ENCODE measurements at places on chromosomes 12 and 14. TPM values are rescaled to one million over a fixed set of nuclear protein-coding genes. Genes with fewer than 3 reads are reported as not detected.

- no peaks in the 10 kb centered on the region for H3K4me1 ChIP-seq
- no peak overlapping the region for H3K4me3 ChIP-seq
- no peaks in the 10 kb centered on the region for H3K27me3 ChIP-seq
These were observed 15.9 kb downstream of the RBMS2 start for GRCh38 chr12:56537546-56537945.

GRCh38 chr12:75271576-75271975 is 58.5 kb downstream of the CAPS2 start:
- no peak for DNase-seq
- H3K27ac ChIP-seq, result no peak overlapping the region
- H3K36me3 ChIP-seq, result no peaks in the 10 kb centered on the region
- no peaks in the 10 kb centered on the region for H3K27me3 ChIP-seq

- peaks cover 3% of the 10 kb centered on the region for H3K36me3 ChIP-seq
- H3K4me1 ChIP-seq, result no peaks in the 10 kb centered on the region
- no peak overlapping the region for H3K27ac ChIP-seq
- H3K27me3 ChIP-seq, result no peaks in the 10 kb centered on the region
- no peak overlapping the region for H3K4me3 ChIP-seq
- DNase-seq, result no peak
These were observed 50.3 kb downstream of the IFT81 start for GRCh38 chr12:110174373-110174996.

DNA sequence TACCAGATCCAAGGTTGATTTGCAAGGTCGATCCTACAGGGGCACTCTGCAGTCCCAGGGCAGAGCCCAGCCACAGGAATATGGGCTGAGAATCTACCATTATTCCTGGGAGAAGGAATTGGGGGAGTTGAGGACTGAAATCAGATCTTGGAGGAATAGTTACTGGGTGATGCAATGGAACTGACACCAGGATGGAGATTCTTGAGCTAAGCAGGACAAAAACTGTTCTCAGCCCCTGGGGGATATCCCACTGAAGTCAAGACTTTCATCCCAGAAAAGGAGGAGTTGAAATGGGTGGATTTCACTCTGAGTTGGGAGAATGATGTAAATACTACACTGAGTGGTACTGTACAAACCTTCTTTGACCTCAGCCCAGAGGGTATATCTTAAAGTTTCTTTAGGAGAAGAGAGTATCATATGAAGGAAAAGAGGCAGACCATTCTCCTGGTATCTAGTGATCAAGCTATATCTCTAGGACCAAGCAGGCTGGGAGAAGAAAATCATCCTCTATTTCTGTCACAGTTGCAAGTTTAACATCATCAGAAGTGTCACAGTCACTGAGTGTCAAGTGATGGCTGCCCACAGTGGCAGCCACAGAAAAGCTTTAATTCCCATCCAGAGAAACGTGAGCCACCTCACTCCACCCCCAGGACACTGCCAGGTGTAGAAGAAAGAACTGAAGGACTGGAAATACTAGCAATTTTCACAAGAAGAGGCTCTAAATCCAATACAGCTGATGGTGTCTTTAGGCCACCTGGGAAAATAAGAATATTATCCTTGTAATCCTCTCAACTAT is 181.9 kb downstream of the NUAK1 start:
- no peak overlapping the region for H3K4me3 ChIP-seq
- H3K4me1 ChIP-seq, result peaks cover 6% of the 10 kb centered on the region
- DNase-seq, result no peak
- no peaks in the 10 kb centered on the region for H3K36me3 ChIP-seq
- no peak overlapping the region for H3K27ac ChIP-seq

- H3K36me3 ChIP-seq, result no peaks in the 10 kb centered on the region
- peak; percentile 83 for DNase-seq
- H3K27ac ChIP-seq, result peak overlapping the region; percentile 78
- H3K27me3 ChIP-seq, result no peaks in the 10 kb centered on the region
These were observed 718 bp upstream of the JDP2 start for GRCh38 chr14:75427126-75427481.

DNA sequence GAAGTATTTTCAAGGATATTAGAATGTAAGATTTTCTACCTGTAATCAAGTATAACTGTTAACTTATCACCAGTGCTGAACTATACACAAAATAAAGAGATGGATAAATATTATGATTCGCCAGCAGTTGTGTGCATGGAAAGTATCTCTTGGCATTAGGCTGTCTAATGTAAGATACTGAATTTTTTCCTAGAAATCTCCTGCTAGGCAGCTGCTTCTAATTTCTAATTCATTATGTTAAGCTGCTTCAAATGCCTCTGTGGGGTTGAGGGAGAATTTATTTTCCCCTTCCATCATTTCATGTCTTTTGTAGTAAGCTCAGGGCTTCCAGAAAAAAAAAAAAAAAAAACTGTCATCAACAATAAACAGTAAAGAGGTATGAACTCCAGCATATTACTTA is 516.0 kb downstream of the DIO2 start:
- H3K4me3 ChIP-seq, result no peak overlapping the region
- H3K4me1 ChIP-seq, result peaks cover 3% of the 10 kb centered on the region
- H3K36me3 ChIP-seq, result no peaks in the 10 kb centered on the region
- no peak overlapping the region for H3K27ac ChIP-seq

DNA sequence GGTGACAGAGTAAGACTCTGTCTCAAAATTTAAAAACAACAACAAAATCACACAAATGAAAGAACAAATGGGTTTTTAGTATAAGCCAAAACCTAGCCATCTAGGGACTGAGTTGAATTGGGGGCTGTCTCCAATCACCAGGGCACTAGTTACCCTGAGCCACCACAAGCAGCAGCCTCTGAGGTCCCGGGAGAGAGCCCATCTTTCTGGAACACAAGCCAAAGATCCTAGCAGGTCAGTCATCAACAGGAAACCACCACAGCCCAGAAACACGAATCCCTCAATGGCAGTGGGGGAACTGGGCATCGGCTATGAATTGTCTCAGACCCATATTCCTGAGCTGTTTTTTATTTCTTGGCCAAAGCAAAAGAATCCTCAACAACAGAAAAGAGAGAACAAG is 75.3 kb downstream of the KDM2B start:
- H3K27ac ChIP-seq, result no peak overlapping the region
- no peak for DNase-seq

- H3K4me3 ChIP-seq, result no peak overlapping the region
- H3K4me1 ChIP-seq, result peaks cover 2% of the 10 kb centered on the region
- H3K27ac ChIP-seq, result peak overlapping the region; percentile 13
These were observed 16.0 kb upstream of the SLC38A2 start for GRCh38 chr12:46388427-46389021.

DNA sequence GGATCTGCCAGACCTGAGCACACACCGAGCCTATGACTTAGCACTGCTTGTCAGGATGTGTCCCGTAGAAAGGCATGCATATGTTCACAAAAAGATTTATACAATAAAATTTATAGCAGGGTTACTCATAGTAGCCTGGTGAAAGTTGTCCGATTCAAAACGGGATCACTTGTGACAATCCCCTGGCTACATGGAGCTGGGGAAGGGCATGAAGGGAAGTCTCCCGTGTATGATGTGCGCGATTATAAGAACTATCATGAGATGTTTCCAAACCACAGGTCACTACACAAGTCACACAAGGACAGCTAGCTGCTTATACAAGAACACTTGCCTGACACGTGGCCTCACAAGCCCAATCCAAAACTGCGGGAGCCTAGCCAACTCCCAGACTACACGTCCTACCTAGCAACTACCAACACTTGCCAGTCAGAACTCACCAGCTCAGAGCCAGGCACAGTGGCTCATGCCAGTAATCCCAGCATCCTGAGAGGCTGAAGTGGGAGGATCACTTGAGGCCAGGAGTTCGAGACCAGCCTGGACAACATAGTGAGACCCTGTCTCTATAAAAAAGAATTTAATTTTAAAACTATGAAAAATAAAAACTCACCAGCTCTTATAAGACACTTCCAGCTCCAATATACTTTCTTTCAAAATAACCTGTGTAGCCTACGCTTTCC is 7.5 kb upstream of the CDCA4 start:
- H3K4me1 ChIP-seq, result no peaks in the 10 kb centered on the region
- peaks cover 8% of the 10 kb centered on the region for H3K27me3 ChIP-seq
- no peaks in the 10 kb centered on the region for H3K36me3 ChIP-seq

- no peak overlapping the region for H3K4me3 ChIP-seq
- H3K27ac ChIP-seq, result no peak overlapping the region
- DNase-seq, result no peak
These were observed 145.6 kb upstream of the SLCO1B1 start for GRCh38 chr12:20985399-20985798.

DNA sequence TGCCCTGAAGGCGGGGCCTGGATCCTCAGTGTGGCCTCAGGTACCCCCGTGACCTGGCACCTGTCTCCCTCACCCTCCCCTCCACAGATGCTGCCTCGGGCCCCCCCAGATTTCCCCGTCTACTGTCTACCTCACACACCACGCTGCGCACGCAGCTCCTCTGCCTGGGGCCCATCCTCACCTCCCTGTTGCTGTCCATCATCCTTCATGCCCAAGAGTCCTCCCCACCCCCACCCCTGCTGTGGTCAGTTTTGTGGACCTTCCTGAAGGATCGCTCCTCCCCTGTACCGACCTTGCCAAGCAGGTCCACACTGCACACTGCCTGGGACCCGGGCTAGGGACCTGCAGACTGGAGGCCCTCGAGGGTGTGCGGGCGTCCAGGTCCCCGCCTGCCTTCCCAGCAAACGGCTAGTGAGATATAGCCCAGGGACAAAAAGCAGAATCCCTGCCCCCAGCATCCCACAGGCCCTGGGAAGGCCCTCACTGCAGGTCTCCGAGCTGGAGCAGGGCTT is 197.4 kb upstream of the DIO3 start:
- no peak overlapping the region for H3K27ac ChIP-seq
- no peaks in the 10 kb centered on the region for H3K36me3 ChIP-seq
- H3K4me3 ChIP-seq, result no peak overlapping the region
- no peaks in the 10 kb centered on the region for H3K27me3 ChIP-seq
- no peak for DNase-seq

DNA sequence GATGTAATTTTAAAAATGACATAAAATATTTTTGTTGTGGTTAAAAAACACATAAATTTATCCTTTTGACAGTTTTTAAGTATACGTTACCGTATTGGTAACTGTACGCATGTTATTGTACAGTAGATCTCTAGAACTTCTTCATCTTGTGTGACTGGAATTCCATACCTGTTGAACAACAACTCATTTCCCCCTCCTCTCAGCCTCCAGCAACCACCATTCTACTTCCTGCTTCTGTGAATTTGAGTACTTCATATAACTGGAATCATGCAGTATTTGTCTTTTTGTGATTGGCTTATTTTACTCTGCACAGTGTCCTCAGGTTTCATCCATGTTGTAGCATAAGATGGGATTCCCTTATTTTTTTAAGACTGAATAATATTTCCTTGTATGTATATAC is 113.6 kb upstream of the ATF1 start:
- H3K27ac ChIP-seq, result no peak overlapping the region
- H3K4me1 ChIP-seq, result no peaks in the 10 kb centered on the region

Gene CEBPE
- total RNA-seq, result not detected

Gene ITGA7
- 66.3 TPM for total RNA-seq

Gene DHRS2
- total RNA-seq, result 0.31 TPM

Gene P2RX7
- 3.5 TPM for total RNA-seq

Gene GPR162
- 5.0 TPM for total RNA-seq

Gene TEX22
- 3.3 TPM for total RNA-seq

Gene PRICKLE1
- 21.7 TPM for total RNA-seq

Gene KRT7
- 1,490 TPM for total RNA-seq

Measured in kidney (tissue), 22 donors.